ENCODE measurements at places on chromosomes 3 and 15.

DNA sequence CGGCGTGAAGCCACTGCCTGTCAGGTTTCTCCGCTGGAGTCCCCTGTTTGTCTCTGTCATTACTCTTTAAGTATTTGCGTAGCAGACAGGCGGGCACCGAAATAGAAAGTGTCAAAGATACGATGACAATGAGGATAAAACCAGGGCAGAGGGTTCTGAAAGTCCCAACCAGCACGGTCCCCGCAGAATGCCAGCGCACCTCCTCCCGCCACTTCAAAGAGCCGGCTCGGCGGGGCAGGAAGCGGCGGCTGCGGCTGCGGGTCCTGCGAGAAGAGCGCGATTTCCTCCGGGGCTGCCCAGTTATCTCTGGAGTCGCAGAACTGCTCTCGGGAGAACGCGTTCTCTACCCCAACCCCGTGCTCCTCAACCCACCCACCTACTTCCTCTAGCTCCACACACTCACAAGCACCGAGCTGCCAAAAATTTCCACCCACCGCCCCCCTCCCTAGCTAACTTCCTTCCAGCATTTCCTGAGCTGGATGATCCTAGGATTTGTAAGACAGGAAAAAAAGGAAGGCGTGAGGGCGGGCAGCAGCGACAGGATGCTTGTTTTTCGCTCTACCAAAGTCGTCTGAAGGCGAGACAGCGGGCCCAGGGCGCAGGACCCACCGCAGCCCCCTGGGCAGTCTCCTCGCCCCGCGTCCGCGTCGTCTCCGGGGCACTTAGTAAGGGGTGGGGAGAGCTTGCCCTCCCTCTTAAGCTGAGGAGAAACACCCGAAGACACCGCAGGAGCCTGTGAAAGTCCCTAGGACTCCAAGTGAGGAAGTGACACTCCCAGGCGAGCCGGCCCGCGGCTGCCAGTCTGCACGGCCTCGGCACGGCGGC, at the start of gene ARHGAP31:
Gene ARHGAP31, plus strand, starts transcription at position 513 of the 825 bp plus-strand sequence. CDS start 522 bp downstream, outside the sequence.
- DNase-seq = peak; percentile 78

DNA sequence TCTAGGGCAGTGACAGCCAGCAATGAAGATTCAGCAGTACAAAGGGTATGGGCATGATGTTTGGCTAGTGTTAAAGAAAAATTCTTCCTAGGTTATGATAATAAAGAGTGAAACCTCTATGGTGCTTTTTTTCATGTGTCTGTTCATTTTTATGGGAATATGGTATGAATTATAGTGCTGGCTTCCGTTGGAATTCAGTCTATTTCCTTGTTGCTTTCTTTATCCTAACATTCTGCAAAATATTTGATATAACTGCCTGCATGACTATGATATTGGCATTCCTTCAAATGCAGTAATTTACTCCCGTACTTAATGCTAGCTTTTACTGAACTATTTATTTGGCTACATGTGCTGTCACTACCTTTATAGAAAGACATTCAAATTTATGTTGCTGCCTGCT, 57.6 kb upstream of the ATP11B start:
- DNase-seq = no peak

GRCh38 chr3:114746502-114746901, 400.6 kb downstream of the ZBTB20 start:
- DNase-seq = no peak

DNA sequence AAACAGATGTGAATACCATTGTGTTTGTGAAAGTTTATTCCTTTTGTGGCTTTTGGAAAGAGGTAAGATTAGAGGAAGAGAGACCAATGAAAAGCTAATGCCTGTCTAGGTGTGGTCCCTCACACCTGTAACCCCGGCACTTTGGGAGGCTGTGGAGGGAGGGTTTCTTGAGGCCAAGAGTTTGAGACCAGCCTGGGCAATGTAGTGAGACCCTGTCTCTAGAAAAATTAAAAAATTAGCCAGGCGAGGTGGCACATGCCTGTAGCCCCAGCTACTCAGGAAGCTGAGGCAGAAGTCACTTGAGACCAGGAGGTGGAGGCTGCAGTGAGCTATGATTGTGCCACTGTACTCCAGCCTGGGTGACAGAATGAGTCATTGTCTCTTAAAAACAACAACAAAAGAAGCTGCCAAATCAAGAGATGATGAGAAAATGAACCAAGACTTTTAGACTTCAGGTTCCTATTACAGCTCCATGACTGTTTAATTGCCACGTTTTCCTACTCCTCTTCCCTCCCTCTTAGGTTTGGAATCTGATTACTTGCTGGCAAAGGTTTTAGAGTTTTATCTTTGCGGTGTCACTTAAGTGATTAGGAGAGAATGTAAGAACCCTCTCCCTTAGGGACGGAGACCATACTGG, 68.7 kb downstream of the CGNL1 start:
- no peak for DNase-seq

GRCh38 chr3:84965141-84965540, 6.4 kb downstream of the CADM2 start:
- DNase-seq = no peak

- no peak for DNase-seq
Observed at GRCh38 chr3:142647856-142648255, 51.7 kb downstream of the PLS1 start.

DNA sequence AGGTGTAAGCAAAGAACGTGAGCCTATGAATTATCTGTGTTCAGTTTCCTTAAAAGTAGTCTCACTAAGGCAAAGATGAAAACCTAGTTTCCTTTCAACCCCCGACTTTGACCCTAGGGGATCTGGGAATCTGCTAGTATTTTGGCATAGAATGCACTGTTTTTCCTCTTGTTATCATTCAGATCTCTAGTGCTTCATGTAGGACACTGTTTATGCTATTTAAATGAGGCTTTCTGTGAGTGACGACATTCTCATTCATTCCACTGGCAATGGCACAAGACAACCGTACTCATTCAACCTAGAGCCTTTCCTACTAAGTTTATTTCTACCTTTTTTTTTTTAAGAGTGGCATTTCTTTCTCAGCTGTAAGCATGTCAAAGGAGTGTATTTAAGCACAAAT, 67.0 kb downstream of the CHAC1 start:
- DNase-seq = no peak

- DNase-seq = no peak
Observed at GRCh38 chr3:66592927-66593625, 92.3 kb upstream of the LRIG1 start.

GRCh38 chr3:62015111-62015510, 358.2 kb downstream of the FEZF2 start:
- DNase-seq = no peak

- DNase-seq = no peak
Observed at GRCh38 chr15:43920815-43921214, 94.0 kb downstream of the WDR76 start.

DNA sequence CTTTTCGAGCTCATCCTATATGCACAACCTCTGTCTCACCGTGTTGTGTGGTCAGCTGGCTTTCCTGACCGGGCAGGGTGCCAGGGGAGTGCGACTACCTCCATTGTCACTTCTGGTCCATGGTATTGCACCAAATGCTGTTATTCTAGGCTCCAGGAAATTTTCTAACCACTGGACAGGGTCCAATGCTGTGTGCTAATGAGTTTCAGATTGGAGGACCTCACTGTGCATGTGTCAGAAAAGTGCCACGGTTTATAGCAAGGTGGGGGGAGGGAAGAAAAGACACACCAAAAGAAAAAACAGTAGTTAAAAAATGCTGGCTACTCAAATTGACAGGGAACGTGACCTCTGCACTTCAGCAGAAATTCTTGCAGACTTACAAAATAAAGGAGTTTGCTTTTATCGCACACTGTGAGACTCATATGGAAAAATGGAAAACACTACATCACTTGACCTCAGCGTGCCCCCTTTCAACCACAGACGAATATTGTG, 480.1 kb downstream of the FOXP1 start:
- DNase-seq = no peak

DNA sequence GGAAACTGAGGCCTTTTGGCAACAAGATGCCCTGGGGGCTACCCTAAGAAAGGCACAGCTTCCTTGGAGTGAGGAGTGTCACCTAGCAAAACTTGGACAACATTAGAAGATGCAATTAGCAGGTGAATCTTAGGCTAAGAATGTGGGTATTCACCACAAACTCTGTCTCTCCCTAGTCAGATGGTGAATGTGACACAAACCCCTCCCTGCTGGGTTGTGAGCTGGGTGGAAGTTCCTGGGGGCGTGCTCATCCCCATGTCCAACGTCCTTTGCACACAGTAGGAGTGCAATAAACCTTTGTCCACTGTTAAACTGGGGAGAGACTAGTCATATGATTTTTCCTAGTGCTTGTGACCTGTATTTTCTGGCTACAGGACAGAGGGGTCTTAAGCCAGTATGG, 67.1 kb upstream of the SH3GL3 start:
- peak; percentile 53 for DNase-seq

DNA sequence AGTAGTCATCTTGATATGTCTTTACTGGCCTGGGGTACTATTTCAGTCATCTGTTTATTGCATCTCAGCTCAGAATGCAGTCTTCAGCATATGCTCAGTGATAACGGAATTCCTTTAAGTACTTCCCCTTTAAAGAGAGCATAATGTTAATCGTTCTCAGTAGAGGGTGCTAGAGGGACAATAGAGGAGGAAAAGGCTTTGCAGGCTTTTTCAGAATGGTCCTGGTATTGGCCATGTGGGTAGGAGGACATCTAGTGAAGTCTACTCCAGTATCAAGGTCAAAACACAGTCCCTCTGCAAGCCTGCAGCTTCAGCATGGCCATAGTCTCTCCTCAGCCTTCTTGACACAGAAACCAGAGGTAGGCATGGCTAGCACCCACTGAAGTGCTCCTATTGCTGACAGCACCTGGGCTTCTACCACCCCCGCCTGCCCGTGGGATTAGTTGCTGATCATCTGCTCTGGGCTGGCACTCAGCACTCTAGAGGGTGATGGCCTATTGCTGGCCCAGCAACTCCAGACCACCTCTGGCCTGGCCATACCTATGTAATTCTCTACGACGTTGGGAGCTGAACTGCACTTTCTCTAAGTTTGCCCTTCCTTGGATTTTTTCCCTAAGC, 65.4 kb downstream of the KCNH8 start:
- no peak for DNase-seq

GRCh38 chr3:131591394-131592014, 88.7 kb upstream of the MRPL3 start:
- no peak for DNase-seq

- peak; percentile 91 for DNase-seq
Observed at GRCh38 chr3:197959891-197960693, at the start of gene LMLN. Gene LMLN (plus strand): TSS chr3:197960217. CDS start chr3:197960246, 29 bp downstream.

DNA sequence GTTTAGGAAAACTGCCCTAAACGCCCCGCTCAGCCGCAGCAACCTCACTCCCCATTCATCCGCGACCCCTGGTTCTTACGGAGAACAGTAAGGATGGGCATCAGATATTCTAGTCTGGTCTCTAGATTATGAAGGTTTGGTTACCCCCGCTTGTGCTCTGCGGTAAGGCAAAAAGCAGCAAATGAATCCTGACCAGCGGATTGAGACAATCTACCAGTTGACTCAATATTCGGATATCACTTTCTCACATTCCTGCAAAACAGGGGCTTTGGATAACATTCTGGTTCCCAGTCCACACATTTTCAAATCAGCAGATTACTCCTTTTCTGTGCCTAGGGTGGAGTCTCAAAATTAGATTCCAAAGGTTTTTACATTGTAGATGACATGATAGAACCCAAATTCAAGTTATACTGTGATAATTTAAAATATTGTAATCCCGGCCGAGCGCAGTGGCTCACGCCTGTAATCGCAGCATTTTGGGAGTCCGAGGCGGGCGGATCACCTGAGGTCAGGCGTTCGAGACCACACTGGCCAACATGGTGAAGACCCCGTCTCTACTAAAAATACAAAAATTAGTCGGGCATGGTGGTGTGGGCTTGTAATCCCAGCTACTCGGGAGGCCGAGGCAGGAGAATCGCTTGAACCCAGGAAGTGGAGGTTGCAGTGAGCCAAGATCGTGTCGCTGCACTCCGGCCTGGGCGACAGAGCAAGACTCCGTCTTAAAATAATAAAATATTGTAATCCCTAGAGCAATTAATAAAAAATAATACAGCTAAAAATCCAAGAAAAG, 1.1 kb upstream of the CYFIP1 start:
- DNase-seq = no peak

GRCh38 chr3:114034787-114035545, 21.4 kb downstream of the CCDC191 start:
- DNase-seq = no peak

DNA sequence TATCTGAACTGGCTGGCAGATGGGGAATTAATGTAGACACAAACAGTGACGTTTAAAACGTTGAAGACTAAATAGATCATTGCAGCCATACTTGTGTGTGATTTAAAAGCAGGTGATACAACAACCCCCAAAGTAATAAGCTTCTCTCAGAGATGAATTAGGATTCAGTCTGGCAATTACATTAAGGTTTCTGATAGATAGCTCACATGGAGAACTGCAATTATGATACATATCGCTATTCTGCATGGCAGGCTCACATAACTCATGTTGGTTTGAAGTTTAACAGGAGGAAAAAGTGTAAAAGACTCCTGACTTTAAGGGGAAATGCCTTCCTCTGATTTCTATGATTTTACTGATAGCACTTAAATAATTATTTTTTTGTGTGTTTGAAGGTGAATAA, 196.9 kb downstream of the CLSTN2 start:
- DNase-seq = no peak

GRCh38 chr15:80201256-80202015, 48.6 kb downstream of the FAH start:
- DNase-seq = no peak

- DNase-seq = no peak
Observed at GRCh38 chr15:50940506-50940905, 32.0 kb downstream of the AP4E1 start.

- DNase-seq = no peak
Observed at GRCh38 chr3:61805510-61806080, 244.2 kb downstream of the PTPRG start.

DNA sequence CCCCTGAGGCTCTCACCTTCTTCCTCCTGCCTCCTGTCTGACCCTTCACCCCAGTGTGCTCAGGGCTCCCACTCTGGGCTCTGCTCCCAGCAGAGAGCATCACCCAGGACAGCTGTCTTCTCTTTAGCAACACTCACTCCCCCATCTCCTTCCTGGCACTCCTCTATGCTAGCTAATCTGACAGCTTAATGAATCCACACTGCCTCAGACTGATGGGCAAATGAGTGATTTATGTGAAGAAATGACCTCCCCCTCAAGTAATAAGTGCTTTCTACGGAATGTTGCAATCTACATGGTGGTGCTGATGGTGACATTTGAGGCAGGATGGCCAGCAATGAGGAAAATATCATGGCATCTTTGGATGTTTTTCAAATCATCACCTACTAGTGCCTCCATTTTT, 83.6 kb downstream of the LSM3 start:
- no peak for DNase-seq

GRCh38 chr3:181716966-181717365, 5.2 kb downstream of the SOX2 start:
- no peak for DNase-seq

DNA sequence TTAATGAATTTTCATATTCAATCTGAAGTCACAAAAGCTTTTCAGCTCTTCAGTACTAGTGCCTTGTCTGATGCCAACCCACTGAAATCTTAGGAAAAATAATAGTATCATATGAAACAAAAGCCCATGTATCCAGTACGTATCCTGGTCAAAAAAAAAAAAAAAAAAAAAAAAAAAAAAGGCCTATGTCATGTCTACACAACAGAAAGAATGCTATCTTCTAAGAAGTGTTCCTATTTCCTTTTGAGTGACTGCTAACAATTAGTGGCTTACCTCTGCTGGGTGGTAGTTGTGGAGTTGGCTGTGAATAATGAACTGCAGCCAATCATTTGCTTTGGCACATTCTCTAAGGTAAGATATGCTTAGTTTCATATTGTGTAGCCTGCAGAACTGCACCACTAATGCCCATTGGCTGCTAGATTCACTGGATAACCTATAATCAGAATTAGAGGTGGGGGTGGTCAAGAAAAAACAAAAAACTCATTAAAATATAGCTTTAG, 59.6 kb downstream of the EIF3J start:
- no peak for DNase-seq
